Endodermal cell (in vitro differentiated cells): ENCODE measurements at places on chromosomes 16 and 17. TPM values are rescaled to one million over a fixed set of nuclear protein-coding genes. Genes with fewer than 3 reads are reported as not detected.

GRCh38 chr16:19307587-19308241 is 22.2 kb downstream of the CLEC19A start:
- H3K27ac ChIP-seq, result no peak overlapping the region
- no peaks in the 10 kb centered on the region for H3K36me3 ChIP-seq
- H3K4me3 ChIP-seq, result no peak overlapping the region
- H3K4me1 ChIP-seq, result no peaks in the 10 kb centered on the region

- no peak overlapping the region for H3K27ac ChIP-seq
- no peak for DNase-seq
- peaks cover 6% of the 10 kb centered on the region for H3K4me1 ChIP-seq
- H3K27me3 ChIP-seq, result no peaks in the 10 kb centered on the region
- no peaks in the 10 kb centered on the region for H3K36me3 ChIP-seq
Observed at GRCh38 chr17:10802496-10803284, 1.2 kb downstream of the TMEM238L start.

GRCh38 chr17:29043539-29044145 is 701 bp downstream of the PIPOX start:
- no peak for DNase-seq
- no peaks in the 10 kb centered on the region for H3K27me3 ChIP-seq
- H3K27ac ChIP-seq, result peak overlapping the region; percentile 95
- peaks cover 18% of the 10 kb centered on the region for H3K4me1 ChIP-seq

DNA sequence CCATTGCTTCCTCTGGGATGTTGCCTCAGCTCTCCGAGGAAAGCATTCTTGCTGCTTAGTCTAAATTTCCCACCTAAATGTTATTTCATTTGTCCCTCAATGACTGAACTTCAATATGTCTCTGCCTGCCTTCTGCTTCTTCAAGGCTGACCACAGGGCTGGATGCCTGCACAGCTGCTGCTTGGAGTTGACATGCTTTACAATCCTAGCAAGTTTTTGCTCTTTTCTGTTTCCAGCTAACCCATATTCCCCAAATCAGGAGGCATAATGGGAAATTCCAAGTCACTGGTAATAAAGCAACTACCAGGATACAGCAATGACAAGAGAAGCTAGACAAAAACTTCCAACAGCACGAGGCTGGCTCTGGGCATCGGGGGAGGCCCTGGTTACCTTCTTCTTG is 48.9 kb downstream of the GTF3C1 start:
- H3K27me3 ChIP-seq, result no peaks in the 10 kb centered on the region
- no peak overlapping the region for H3K27ac ChIP-seq
- no peak for DNase-seq
- H3K4me1 ChIP-seq, result no peaks in the 10 kb centered on the region

- H3K27ac ChIP-seq, result no peak overlapping the region
- H3K4me3 ChIP-seq, result no peak overlapping the region
- H3K36me3 ChIP-seq, result no peaks in the 10 kb centered on the region
- H3K4me1 ChIP-seq, result no peaks in the 10 kb centered on the region
- H3K27me3 ChIP-seq, result peaks cover 6% of the 10 kb centered on the region
- DNase-seq, result peak; percentile 52
Observed at GRCh38 chr16:87586201-87586782, 16.0 kb upstream of the JPH3 start.

DNA sequence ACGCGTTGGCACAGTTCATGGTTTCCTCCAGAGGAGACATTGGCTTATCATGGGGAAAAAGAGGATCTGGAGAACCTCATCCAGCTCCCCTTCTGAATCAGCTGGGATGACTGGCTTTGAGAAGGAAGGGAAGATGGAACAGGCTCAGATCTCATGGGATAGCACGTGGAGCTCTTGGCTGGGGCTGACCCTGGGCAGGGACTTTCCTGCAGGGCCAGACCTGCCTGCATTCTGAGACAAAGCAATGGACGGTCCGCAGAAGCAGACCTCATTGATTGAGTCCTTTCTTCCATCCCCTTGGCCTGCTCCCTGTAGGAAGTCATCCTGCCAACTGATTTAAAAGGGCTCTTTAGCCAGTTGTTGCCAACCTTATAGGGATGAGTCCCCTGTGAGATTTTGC is 26.2 kb downstream of the PLCD3 start:
- H3K27me3 ChIP-seq, result no peaks in the 10 kb centered on the region
- H3K4me3 ChIP-seq, result no peak overlapping the region
- H3K36me3 ChIP-seq, result peaks cover 62% of the 10 kb centered on the region
- DNase-seq, result no peak

DNA sequence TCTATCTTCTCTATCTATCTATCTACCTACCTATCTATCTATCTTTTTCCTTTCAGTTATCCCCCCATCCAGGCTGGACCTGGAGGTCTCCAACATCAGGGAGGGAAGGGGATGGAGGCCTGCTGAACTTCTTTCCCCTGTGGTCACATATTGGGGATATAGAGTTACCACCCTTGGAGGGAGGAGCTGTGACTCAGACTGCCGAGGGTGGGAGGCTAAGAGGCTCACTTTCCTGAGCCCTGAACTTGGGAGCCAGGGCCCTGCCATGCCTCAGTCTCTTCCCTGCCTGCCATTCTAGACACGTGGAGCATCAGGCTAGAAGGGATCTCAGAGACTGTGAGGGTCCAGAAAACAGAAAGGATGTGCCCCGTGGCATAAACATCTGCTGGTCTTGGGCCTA is 8.4 kb downstream of the LRRC3C start:
- H3K27ac ChIP-seq, result no peak overlapping the region
- H3K4me1 ChIP-seq, result no peaks in the 10 kb centered on the region
- H3K27me3 ChIP-seq, result no peaks in the 10 kb centered on the region
- no peak overlapping the region for H3K4me3 ChIP-seq
- no peaks in the 10 kb centered on the region for H3K36me3 ChIP-seq

DNA sequence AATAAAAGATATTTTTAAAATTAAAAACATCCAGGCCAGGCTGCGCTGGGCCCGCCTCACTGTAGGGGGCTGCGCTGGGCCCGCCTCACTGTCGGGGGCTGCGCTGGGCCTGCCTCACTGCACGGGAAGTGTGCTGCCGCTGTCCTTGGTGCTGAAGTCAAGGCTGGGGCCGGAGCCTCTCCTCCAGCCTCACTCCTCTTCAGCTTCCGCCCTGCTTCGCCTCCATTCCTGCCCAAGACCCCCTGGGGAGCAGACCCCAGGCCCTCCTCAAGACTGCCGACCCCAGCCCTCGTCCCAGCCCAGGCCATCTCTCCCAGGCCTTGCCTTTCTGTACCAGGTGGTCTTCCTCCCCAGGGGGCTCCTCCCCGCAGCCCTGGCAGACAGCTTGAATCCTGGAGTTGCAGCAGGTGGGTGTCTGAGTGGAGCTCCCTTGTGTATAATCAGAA is 26.2 kb downstream of the ENDOV start:
- DNase-seq, result peak; percentile 98
- no peaks in the 10 kb centered on the region for H3K4me1 ChIP-seq
- peaks cover 32% of the 10 kb centered on the region for H3K27me3 ChIP-seq
- H3K4me3 ChIP-seq, result no peak overlapping the region
- no peaks in the 10 kb centered on the region for H3K36me3 ChIP-seq

The KRT33B gene
- not detected in 3 replicates for total RNA-seq

- H3K27ac ChIP-seq, result no peak overlapping the region
- peak; percentile 23 for DNase-seq
- no peaks in the 10 kb centered on the region for H3K4me1 ChIP-seq
- H3K4me3 ChIP-seq, result no peak overlapping the region
- peaks cover 5% of the 10 kb centered on the region for H3K27me3 ChIP-seq
- H3K36me3 ChIP-seq, result no peaks in the 10 kb centered on the region
Observed at GRCh38 chr17:74524653-74525464, 6.4 kb downstream of the CD300LB start.

DNA sequence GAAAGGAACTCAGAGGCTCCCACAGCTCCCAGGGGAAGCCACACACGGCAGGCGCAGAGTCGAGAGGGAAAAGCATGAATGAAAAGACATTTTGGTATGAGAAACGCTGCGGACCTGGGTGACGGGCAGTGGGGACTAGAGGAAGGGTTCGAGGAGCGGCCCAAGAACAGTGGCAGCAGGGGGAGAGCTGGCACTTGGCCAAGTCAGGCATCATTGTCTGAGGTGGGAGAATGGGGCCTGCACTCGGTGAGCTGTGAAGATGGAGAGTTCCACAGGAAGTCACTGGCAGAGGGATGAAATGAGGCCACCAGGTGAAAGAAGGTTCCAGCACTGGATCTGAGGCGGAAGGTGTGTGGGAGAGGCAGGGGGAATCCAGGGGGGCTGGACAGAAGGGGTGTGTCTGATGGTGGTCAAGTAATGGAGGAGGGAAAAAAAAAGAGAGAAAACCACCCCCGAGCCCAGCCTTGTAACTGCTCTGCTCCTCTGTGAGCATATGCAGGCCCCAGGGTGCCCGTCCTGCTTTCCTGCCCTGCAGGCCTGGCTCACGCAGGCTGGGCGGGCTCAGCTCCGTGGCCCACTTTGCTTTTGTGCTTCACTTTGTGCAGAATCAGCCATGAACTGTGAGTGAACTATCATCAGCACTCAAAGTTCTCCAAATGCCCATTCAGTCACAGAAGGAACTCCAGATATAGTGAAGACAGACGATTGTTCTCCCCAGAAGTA is 31.8 kb downstream of the TMEM204 start:
- peaks cover 16% of the 10 kb centered on the region for H3K36me3 ChIP-seq
- H3K4me3 ChIP-seq, result no peak overlapping the region
- no peak for DNase-seq
- H3K4me1 ChIP-seq, result no peaks in the 10 kb centered on the region
- H3K27ac ChIP-seq, result no peak overlapping the region

The AGRP gene
- not detected in 3 replicates for total RNA-seq

The C17orf67 gene
- total RNA-seq, result 0.70 to 1.8 TPM (median 1.2 TPM) in 3 replicates

The ZNF423 gene
- total RNA-seq, result 20.7 to 30.3 TPM (median 28.4 TPM) in 3 replicates

DNA sequence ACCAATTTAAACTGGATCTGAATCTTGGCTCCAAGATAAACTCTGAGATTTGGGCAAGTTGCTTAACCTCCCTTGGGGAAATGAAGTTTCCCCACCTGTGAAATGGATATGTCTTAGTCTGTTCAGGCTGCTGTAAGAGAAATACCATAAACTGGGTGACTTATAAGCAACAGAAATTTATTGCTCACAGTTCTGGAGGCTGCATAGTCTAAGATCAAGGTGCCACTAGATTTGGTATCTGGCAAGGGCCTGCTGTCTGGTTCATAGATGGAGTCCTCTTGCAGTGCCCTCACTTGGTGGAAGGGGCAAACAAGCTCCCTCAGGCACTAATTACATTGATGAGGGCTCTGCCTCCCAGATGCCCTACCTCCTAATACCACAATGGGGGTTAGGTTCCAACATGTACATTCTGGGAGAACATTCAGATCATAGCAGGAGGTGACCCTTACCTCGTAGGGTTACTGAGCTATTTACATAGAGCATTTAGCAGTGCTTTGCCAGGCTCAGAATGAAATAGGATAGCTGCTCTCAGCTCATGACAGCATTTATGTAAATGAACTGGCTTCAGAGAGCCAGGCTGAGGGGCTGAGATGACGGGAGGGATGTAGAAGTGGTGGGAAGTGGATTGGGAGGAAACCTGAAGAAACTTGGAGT is 83.9 kb downstream of the SPECC1 start:
- no peak overlapping the region for H3K27ac ChIP-seq
- no peaks in the 10 kb centered on the region for H3K27me3 ChIP-seq
- no peak overlapping the region for H3K4me3 ChIP-seq

The RHBDF2 gene
- total RNA-seq, result 19.6 to 31.1 TPM (median 30.2 TPM) in 3 replicates
